ENCODE measurements at places on chromosomes 12 and 14.

- DNase-seq: no peak
These were observed 2.3 kb downstream of the MTERF2 start for GRCh38 chr12:106984588-106985137.

- DNase-seq: no peak
These were observed 5.6 kb downstream of the RDH11 start for GRCh38 chr14:67690011-67690410.

- no peak for DNase-seq
These were observed 244.0 kb downstream of the SNAPC1 start for GRCh38 chr14:62006116-62006731.

DNA sequence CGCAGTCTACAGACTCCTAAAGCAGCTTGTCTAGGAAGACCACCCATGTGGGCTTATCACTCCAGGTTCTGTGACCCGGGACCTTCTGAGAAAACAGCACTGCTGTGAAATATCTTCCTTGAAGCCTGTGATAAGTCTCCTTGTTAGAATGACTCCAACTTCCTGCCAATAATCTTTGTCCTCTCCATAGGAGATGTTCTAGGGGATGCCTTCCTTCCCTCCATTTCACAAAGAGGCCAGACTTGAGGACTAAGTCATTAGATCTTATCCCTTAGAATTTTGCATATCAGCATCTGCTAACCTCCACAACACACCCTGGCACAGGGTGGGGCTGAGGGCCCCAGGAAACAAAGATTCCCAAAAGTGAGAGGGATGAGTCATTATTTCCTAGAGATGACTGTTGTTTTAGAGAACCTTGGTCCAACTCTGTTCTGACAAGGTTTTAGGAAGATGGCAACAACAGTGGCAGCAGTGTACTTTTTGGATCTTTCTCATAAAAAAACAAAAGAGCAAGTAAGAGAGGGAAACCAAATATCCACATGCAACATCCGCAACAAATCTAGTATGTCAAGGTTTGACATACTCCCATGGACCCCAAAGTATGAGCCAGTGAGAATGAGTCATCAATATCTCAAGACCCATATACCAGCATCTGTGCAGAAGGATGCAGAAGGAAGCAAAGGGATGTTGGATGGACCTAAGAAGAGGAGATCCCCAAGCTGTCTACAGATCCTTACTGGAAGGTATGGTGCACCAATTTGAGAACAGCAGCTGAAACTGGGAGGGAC is 6.0 kb downstream of the LTB4R start:
- no peak for DNase-seq

- no peak for DNase-seq
These were observed 191.9 kb downstream of the NUBPL start for GRCh38 chr14:31752867-31753661.

DNA sequence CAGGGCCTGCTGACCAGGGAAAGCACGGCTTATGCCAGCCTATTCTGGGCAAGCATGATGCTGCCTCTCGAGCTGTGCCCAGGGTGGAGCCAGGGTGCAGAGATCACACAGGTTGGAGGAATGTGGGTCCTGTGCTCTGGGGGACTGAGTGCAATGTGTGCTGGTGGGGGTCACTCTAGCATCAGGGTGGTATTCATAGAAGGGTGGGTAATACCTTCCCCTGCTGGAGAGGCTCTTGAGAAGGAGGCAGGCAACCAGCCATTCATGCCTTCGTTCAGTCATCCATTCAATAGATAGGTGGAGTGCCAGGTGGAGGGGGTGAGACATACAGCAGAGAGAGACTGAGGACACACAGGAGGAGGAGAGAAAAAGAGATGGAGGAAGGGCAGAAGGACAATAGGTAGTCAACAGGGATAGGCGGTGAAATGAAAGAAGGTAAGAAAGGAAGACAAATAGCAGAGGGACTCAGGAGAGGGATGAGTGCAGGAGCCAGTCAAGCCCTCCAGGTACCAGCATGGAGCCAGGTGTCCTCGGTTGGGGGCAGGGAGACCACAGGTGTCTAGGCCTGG is 5.2 kb upstream of the ZNF385A start:
- no peak for DNase-seq

Measured in NCI-H146 (cell line).